HEK293T (cell line): ENCODE measurements at places on chromosomes 5 and 9.

GRCh38 chr9:129241725-129242124 lies 63.7 kb upstream of the IER5L start:
- no peak for DNase-seq

GRCh38 chr9:19511694-19512093 lies 102.9 kb downstream of the ACER2 start:
- no peak for DNase-seq

DNA sequence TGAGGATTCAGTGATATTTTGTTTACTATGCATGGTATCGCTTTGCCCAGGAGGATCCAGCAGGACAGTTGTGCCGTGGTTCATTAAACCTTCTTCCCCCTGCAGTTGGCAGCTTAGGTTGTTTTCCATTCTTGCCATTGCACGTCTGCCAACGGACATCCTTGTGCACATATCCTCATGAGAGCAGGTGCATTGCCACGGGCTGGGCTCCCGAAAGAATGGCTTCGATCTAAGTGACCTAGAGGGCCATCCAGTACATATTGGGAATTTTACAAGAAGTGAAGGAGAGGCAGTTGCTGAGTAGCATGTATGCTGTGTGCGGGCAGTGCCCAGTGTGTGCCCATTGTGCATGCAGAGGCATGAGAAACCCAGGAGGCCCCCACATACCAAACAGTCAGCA lies 22.1 kb downstream of the HRH2 start:
- no peak for DNase-seq

- no peak for DNase-seq
Observed at GRCh38 chr5:139971202-139971725, 71.8 kb downstream of the NRG2 start.

- no peak for DNase-seq
Observed at GRCh38 chr5:2217219-2217618, 334.5 kb upstream of the IRX4 start.

GRCh38 chr5:24059006-24059405 lies 551.6 kb downstream of the PRDM9 start:
- DNase-seq, result no peak

DNA sequence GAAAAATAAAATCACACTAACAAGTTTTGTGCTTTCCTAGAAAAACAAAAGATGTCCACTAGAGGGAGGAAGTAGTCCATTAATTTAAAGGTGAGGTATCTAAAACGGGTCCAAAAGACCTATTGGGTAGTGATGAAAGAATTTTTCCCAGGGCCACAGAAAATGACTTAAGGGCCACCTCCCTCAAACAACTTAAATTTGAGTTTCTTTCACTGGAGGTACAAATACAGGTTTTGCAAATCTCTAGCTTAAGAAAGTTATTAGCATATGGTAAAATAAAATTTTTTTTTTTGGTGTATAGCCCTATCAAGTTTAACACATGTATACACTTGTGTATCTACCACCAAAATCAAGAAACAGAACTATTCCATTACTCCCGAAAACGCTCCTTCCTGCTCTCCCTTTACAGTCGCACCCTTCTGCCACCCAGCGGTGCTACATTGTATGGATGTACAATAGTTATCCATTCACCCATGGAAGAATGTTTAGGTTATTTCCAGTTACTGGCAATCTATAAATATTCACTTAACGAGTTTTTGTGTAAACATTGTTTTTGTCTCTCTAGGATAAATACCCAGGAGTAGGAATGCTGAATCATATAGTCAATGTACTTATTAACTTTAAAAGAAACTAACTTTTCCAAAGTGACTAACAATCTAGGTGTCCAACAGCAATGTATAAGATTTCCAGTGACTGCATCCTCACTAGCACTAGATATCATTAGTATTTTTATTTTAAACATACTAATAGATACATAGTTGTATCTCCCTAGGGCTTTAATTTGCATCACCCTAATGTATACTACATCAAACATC lies 21.9 kb downstream of the DEPDC1B start:
- peak; percentile 24 for DNase-seq

DNA sequence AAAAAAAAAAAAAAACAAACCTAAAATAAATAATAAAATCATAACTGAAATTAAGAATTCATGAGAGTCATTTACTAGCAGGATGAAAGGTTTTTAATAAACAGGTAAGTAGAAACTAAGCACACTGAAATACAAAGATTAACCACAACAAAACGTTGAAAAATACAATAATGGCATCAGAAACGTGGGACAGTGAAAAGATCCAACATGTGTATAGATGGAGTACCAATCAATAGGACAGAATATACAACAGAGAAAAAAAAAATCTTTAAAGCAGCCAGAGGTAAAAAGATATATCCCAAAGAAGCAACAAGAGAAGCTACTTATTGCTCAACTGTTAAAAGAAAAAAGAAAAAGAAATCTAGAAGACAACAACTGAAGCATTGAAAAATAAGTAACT lies 75.2 kb downstream of the RICTOR start:
- no peak for DNase-seq

DNA sequence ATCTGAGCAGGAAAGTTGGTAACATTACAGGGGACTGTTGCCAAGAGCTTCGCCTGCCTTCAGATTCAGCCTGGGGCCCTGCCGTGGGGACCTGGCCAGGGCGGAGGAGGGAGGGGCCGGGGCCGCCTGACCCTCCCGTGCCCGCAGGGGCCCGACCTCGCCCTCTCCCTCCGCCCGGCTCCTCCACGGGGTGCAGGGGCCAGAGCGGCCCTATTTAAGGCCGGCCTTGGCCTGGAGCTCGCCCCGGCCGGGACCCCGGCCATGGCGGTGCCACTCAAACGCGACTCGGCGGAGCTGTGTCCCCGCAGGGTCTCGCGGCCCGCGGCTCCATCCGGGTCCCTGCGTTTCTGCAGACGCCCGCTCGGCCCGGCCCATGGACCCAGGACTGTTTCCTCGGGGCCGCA lies 757 bp downstream of the TMEM250 start:
- DNase-seq, result no peak

- DNase-seq, result no peak
Observed at GRCh38 chr9:113266174-113266573, 9.2 kb downstream of the CDC26 start.
